ENCODE measurements at places on chromosomes 7 and 10.

DNA sequence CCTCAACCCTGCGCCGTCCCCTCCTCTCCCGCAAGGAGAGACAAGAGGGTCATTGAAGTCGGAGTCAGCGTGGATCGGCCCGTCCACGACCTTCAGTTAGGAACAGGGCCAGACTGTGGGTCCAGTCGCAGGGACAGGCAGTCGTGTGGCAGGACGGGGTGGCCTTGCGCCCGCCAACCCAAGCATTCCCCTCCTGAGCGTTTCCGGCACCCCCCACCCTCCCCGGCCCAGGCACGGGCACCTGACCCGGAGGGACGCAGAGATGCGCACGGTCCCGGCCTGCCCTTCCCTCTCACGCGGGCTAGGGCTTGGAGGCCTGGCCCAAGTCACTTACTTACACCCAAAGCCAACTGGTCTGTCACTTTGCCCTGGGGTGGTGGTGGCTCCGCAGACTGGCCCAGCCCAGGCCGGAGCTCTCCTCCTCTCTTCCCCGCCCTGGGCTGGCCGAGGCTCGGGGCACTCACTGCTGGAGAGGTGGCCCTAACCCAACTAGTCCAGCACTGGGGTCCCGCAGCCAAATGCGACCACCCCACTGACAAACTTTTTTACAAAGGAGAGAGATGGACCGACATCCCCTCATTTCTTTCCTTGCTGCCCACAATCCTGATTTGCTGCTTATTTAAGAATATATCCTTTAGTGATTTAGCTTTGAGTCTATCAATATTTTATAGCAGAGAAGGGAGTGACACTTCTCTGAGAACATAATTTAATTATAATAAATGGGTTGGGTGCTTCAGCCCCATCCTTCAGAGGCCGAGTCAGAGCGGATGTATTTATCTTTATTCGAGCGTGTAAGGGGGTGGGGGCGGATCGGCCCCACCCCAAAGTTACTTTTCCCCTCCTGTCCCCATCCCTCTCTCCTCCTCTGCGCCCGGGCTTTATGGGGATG, 1.2 kb upstream of the UNCX start:
- DNase-seq, result no peak

DNA sequence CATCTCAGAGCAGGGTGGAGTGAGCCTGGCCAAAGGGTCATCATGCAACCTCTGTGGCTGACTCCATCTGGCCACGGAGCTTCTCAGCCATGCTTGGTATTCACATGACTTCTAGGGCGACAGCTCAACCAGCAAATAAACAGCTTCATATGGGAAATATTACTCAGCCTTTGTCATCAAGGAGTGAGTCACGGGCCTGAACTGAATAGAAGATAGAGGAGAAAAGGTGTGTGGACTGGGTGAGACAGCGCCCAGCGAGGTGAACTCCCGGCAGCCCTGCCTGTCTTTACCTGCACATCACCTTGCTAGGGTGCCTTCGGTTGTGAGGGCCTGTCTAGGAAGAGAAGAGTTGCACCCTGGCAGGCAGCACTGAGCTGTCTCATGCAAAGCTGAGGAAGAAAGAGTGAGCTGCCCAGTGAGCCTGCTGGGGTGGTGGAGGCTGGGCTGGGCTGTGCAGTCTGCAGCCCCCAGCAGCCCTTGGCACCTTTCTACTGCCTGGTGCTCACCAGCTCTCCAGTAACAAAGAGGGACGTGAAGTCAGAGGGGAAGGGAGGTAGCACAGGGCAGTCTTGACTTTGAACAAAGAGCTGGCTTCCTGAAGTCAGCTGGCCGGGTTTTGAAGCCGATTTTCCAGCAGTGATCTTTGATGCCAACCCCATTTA, 114.2 kb downstream of the EGFR start:
- no peak for DNase-seq

GRCh38 chr10:15780353-15781135, 60.8 kb upstream of the ITGA8 start:
- no peak for DNase-seq

DNA sequence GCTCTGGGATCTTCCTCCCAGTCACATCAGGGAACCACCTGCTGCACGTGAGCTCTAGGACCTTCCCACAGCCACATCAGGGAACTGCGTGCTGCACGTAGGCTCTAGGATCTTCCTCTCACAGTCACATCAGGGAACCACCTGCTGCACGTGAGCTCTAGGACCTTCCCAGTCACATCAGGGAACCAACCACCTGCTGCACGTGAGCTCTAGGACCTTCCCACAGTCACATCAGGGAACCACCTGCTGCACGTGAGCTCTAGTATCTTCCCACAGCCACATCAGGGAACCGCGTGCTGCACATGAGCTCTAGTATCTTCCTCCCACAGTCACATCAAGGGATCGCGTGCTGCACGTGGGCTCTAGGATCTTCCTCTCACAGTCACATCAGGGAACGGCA, 229.7 kb downstream of the DIP2C start:
- no peak for DNase-seq

- DNase-seq, result no peak
Observed at GRCh38 chr10:127186813-127187212, 9.6 kb downstream of the INSYN2A start.

DNA sequence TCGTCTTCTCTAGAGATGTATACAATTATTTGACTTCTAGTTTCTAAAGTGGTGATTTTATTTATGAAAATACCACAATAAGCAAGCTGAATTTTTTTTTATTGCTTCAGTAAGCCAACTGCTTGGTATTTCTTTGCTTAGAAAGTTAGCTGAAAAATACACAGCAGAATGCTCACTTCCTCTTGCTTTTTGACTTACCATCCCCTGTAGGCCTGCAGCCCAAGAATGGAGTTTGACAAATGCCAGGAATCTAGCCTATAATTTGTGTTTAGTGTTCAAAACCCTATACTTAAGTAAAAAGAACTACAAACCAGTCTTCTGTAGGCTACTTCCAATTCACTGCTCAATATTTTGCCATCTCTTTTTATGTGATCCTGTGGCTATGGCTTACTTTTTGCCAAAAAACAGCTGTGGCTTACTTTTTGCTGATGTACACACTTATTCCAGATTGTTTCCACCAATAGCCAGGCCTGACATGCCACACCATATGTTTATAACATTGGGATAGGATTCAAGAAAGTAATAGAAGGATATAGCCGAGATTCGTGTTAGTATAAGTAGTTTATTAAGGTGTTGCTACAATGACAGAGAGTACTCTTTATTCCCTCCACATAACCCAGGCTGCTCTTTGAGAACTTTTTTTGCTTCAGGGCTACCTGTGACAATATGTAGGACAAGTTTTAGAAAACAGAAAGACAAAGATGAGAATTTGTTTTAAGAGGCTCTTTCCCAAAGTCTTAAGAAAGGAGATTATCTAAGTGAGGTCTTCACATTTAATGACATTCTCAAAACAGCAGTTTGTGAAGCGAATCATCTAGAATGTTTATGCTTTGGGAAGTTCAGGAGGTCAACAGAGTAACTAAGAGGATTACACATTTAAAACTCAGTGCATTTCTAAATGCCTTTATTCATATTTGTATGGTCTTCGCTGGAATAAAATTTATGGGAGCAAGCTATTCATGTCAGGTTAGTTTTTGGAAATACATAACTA, 263.9 kb upstream of the FZD1 start:
- DNase-seq, result no peak

DNA sequence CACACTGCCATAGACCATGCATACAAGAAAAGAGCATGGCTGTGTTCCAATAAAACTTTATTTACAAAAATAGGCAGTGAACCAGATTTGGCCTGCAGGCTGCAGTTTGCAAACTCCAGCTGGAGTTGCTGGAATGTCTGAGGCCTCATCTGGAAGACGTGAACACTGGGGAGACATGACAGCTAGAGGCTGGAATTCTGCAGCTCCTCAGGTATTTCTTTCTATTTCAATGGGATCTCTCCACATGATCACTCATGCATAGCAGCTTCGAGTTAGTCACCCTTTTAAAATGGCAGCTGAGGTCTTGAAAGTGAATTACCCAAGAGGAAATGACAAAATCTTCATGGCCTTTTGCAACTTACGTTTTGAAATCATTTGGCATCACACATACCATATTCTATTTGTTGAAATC, 52.6 kb upstream of the BET1 start:
- no peak for DNase-seq

DNA sequence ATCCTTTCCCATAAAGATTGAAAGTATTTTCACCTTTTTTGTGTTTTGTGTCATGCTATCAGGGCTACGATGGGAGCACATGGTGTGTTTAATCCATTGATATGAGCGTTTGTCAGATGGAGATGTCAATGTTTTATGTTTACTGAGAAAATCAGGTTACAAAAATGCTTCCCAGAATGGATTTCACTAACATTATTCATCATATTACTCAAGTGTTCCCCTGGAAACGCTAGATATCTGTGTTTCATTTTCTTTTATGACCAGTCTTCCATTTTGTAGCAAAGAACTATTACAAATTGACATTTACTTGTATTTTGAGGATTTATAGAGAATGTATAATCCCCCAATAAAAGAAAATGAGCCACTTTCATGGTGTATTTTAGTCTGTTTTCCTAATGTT, 293.5 kb upstream of the AKR1E2 start:
- DNase-seq, result no peak

DNA sequence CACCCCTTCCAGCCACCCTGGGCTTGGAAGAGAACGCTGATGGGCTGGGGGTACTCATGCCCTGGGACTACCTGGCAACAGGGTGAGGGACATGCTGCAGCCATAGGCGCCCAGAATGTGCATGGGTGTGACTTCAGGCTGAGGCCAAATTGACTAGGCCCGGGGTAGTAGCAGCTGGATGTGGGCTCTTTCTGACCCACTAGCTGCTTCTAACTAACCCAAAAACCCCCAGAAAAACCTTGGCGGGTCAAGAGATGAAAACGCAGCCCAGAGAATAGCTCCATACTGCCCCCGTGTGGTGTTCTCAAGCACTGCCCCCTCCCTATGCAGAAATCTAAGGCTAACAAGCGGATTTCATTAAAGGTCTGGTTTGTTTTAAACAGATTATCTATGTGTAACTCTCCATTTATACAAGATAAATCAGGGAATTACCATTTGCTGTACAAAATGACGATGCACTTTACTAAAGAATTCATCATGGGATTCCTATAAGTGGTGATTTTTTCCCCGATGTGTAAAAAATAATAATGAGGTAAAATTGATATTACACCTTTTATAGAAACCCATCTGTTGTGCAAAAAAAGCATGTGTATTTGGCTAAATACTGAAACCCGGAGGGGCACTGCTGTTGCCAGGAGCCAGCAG, 4.2 kb downstream of the SMARCD3 start:
- DNase-seq, result no peak

DNA sequence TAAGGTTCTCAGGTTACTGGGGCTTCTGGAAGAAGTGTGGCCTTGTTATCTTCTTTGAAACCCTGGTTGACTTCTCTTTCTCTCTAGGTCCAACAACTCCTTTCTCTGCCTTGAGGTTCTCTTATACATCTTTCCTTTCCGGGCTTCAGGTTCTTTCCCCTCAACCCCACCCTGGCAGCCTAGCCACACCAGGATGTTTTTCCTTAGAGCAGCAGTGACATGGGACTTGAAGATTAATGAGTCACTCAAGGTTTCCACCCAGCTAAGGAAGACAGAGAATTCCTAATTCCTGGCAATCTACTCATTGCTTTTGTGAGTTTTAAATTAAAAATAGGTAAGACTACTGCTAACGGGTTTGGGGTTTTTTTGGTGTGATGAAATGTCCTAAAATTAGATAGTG, 121.8 kb upstream of the HPS1 start:
- no peak for DNase-seq

DNA sequence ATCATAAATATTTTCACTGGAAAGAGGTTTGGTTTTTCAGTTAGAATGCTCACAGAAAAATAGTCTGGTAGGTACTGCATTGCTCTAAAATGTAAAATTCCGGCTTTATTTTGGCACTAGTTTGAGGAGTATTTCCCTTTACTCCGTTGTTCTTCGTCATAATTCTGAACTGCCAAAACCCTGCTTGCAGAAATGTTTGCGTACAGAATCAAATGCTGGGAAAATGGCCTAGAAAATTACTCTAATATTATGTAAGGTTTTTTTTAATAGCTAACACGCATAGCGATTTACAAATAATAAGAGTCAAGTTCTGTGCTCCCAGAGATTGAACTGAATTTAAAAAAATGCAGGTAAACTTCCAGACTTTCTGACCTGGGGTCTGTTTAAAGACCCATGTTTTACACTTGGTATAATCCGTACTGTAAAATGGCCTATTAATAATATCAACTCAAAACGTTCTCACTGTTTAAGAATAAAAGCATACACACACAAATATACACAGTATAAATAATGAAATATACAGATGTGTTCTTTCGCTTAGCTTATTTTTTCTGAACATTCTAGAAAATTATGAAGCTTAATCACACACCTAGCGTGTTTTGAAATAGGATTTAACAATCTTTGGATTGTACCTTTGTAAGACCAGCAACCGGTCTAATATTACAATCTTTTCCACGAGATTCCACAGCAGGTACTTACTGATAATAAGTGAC, 23.5 kb upstream of the ANLN start:
- DNase-seq, result no peak

DNA sequence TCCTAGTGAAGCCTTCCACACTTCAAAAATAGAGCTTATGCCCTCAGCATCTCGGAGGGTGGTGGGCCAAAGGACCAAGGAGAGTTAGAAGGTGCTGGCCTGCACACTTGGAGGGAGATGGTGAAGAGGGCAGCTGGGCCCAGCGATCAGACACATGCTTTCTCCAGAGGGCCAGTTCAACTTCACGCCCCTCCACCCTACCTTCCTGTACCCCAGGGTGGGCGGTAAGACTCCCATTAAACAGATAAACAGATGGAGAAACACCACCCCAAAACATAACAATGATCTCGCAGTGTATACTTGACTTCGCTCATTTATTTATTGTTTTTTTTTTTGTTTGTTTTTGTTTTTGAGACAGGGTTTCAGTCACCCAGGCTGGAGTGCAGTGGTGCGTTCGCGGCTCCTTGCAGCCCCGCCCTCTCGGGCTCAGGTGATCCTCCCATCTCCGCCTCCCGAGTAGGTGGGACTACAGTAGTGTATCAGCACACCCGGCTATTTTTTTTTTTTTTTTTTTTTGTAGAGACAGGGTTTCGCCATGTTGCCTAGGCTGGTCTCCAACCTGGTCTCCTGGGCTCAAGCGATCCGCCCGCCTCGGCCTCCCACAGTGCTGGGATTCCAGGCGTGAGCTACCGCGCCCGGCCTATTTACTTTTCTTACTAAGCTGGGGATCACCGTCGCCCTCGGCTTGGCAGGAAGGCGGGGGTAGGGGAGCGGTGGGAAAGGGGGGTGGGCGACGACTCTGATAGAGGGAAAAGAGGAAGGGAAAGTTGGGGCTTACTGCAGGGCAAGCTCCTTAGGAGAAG, 1.8 kb downstream of the C10orf95 start:
- DNase-seq, result peak; percentile 65

DNA sequence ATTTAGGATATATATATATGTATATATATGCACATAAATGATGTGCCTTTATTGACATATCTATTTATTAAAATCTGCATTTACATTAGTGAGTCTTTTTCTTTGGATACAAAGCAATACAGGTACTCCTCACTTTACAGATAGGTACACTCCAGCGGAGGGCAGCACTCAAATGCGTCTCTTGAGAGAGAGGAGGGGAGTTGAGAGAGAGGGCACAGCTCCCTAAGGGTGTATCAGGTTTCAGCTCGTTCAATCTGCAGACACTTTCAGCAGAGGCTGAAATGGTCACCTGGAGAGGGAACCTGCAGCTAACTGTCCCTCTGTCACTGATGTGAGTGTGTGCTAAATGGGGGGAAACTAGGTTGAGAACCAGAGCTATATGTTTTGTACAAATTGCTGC, 21.5 kb downstream of the C10orf53 start:
- DNase-seq, result no peak
